Progenitor cell of endocrine pancreas (in vitro differentiated cells): ENCODE measurements at places on chromosomes 2 and 18.

GRCh38 chr18:50194631-50195532, at the start of gene MYO5B:
Gene MYO5B, minus strand, starts transcription at chr18:50195147. Its CDS starts 354 bp downstream, at chr18:50194793.
- peak; percentile 79 for DNase-seq
- peaks cover 11% of the 10 kb centered on the region for H3K4me1 ChIP-seq
- H3K36me3 ChIP-seq = no peaks in the 10 kb centered on the region
- H3K4me3 ChIP-seq = peak within 1 kb of the TSS; percentile 86

DNA sequence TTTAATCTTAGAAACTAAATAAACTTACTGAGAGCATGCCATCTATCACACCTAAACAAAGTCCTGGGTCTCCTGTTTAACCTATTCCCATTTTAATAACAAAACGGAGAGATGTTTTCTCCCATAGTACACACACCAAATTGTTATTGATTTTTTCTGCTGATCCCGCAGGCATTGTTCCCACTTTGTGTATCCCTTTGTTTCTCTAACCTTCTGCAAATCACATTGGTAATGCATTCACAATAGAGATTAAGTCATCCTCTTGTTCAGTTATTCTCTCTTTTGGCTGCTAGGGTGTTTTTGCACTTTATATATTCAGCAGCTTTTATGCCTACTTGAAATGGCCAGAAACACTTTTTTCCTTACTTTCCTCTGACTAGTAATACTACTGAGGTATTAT, 1071.9 kb upstream of the CDH2 start:
- DNase-seq = no peak
- H3K4me1 ChIP-seq = peaks cover 6% of the 10 kb centered on the region
- peak overlapping the region; percentile 53 for H3K27ac ChIP-seq
- H3K27me3 ChIP-seq = no peaks in the 10 kb centered on the region
- H3K4me3 ChIP-seq = no peak overlapping the region
- H3K36me3 ChIP-seq = no peaks in the 10 kb centered on the region

- peaks cover 4% of the 10 kb centered on the region for H3K36me3 ChIP-seq
- no peaks in the 10 kb centered on the region for H3K27me3 ChIP-seq
- DNase-seq = no peak
- H3K4me1 ChIP-seq = no peaks in the 10 kb centered on the region
Observed at GRCh38 chr2:68607837-68608236, 35.5 kb upstream of the PROKR1 start.

DNA sequence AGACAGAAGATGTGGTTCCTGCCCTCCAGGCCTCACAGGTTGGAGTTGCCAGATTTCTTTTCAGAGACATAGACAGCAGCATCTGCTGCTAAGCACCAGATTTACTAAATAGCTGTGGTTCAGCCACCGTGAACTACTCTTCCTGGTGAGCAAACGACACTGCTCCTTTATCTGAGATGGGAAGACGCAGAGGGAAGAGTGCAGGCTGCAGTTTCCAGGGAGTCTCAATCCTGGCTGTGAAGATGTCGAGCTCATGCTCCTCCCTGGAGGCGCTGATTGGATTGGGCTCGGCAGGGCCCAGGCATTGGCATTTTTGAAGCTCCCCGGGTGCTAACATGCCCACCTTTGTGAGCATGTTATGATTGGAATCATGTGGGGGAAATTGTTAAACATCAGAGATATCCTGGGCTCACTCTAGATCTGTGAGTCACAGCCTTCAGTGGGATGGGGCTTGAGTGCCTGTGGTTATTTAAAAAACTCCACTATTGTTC, 314.8 kb downstream of the TSN start:
- no peak overlapping the region for H3K27ac ChIP-seq
- peaks cover 4% of the 10 kb centered on the region for H3K4me1 ChIP-seq
- peaks cover 3% of the 10 kb centered on the region for H3K27me3 ChIP-seq
- DNase-seq = no peak
- H3K36me3 ChIP-seq = no peaks in the 10 kb centered on the region

DNA sequence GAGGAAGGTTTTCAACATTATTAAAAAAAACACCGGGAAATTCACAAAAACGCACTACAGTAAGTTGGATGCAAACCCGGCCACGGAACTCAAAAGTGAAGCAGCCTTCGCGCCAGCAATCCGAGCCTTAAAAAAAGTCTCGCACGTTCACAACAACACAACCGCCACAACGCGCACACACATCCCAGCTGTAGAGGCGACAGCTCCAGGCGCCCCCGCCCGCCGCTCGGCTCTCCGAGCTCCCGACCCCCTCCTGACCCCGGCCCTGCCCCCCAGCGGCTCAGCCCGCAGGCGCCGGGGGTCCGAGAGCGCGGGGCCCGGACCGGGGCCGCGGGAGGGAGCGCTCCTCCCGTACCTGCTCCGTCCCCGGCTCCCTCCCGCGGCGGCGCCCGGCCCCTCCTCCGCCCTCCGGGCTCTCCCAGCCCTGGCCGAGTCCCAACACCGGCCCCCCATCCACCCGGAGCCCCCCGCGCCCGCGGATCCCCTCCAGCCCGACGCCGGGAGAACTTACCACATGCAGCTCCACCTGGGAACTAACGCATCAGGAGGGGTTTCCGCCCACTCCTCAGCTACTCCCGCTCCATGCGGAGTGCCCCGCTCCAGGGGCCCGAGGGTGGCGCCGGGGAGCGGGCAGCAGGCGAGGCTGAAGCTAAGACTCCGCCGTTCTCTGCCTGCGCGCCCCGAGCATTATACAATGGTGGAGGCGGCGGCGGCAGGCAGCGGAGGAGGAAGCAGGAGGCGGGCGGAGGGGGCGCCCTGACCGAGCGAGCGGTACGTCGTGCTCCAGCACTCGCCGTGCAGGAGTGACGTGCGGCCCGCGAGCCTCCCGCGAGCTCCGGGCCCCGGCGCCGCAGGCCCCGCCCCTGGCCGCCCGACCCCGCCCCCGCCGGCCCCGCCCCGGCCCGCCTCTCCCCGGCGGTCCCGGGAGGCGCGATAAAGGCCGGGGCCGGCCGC, at the start of gene SERTAD2:
Gene SERTAD2 (minus strand): TSS at position 805 of the 954 bp plus-strand sequence. CDS start 17,042 bp downstream, outside the sequence.
- no peaks in the 10 kb centered on the region for H3K36me3 ChIP-seq
- H3K4me1 ChIP-seq = peaks cover 57% of the 10 kb centered on the region
- peak; percentile 71 for DNase-seq
- peak within 1 kb of the TSS; percentile 86 for H3K4me3 ChIP-seq

GRCh38 chr2:181774685-181775084, 94.4 kb upstream of the NEUROD1 start:
- no peaks in the 10 kb centered on the region for H3K36me3 ChIP-seq
- DNase-seq = no peak
- peaks cover 7% of the 10 kb centered on the region for H3K4me1 ChIP-seq
- H3K27ac ChIP-seq = no peak overlapping the region
- H3K4me3 ChIP-seq = no peak overlapping the region
- H3K27me3 ChIP-seq = no peaks in the 10 kb centered on the region

- no peaks in the 10 kb centered on the region for H3K36me3 ChIP-seq
- H3K27me3 ChIP-seq = peaks cover 2% of the 10 kb centered on the region
- H3K27ac ChIP-seq = no peak overlapping the region
- H3K4me3 ChIP-seq = no peak overlapping the region
Observed at GRCh38 chr2:127605691-127606263, 40.2 kb upstream of the GPR17 start.

GRCh38 chr2:97673182-97673914, 3.8 kb downstream of the C2orf92 start:
- no peak overlapping the region for H3K27ac ChIP-seq
- H3K4me3 ChIP-seq = no peak overlapping the region
- peaks cover 4% of the 10 kb centered on the region for H3K36me3 ChIP-seq
